Adrenal gland (tissue), 19 donors: ENCODE measurements at places on chromosomes 2 and 18.

GRCh38 chr18:48820483-48821250 is 130.1 kb downstream of the SMAD7 start:
- DNase-seq = peak; percentile 13

- peak; percentile 23 for DNase-seq
These were observed 129.6 kb downstream of the GALNT14 start for GRCh38 chr2:31008561-31009114.

DNA sequence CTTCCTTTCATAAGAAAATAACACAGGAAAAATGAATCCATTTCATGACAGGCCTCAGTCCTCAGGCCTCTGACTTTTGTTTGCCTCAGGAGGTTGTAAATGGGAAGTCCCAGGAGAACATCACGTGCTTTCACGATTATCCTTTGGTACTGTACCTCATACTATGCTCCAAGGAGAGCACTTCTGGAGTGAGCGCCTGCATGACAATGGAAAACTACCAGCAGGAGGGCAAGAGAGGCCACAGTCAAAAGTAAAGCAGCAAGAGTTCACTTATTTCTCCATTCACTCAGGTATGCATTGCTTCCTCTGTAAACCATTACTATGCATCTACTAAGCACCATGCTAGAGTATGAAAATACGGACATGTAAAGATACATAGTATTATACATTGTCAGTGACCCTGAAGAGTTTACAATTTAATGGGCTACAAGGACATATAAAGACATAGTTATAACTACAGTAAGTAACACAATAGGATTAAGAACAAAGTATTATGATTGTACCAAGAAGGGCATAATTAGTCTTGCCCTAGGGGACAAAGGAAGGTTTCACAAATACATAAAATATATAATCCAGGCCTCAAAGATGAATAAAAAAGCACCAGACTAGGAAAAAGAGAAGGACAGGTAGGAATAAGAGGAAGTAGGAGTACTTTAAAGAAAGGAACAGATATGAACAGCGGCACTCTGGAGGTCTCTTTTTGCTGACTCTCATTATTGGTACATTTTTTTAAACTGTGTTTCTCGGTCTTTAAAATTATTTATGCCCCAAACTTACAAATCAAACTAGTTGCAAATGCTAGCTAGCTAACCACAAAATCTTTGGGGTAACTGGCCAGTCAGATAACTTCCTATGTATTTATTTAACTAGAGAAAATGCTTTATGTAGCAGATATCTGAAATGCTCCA is 806.7 kb downstream of the NRXN1 start:
- DNase-seq = no peak

DNA sequence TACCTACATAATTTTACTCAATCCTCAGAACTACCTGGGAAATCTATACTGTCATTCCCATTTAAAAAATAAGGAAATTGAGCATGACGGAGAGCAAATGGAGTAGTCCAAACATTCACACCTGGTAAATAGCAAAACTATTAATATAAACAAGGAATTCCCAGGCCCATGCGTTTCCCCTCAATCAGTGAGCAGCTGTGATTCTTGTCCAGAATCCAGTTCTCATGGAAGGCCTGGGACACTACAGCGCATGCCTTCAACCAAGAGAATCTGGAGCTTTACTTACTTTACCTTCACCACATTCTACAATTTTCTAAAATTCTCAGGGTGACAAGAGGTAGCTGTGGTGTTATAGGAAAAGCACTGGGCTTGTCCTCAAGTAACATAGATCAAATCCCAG is 259.0 kb downstream of the LRATD1 start:
- no peak for DNase-seq

DNA sequence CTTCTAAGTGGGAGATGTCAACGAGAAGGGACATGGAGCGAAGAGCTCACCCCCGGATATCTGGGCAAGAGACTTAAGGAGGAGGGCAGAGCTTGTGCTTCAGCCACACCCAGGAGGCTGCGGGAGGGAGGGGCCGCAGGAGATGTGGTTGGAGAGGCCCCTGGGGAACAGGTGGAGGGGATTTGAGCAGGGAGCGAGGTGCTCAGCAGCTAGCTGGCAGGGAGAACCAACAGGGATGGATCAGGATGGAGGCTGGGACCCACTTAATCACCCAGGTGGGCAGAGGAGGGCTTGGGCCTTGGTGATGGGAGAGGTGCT is 78.3 kb downstream of the MBP start:
- no peak for DNase-seq

- DNase-seq = no peak
These were observed 245.0 kb upstream of the FN1 start for GRCh38 chr2:215680605-215681598.

DNA sequence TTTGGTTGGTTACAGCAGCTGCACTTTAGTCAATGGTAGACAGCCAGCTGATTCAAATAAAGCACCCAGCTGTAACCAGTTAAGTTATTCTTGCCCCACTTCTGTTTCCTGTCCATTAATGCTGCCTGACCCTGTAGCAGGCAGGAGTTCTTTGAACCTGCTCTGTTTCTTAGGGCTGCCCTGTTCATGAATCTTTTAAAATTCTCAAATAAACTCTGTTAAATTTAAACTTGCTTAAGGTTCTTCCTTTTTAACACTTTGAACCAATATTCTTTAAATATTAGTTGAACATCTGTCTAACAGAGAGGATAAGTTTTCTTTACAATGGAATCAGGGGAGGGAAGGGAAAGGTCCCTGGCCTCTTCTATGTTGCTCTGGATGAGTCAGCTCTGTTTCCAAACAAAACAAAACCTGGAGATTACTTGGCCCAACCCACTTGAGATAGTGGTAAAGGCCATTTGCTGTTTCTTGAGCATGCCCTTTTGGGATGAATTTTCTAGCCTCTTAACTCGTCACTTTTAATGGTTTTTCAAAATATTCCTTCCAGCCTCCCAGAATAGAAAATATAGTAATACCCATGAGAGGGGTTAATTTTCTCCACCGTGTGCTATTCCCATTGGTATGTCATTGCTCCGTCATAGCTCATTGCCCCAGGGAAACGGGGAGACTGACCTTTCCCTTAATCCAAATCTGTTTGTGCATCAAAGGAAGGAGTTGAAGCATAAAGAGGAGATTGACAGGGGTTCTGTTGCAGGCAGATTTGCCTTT is 112.1 kb upstream of the FHL2 start:
- DNase-seq = no peak
